Amniotic stem cell (primary cell): ENCODE measurements at places on chromosomes 6 and 20.

GRCh38 chr20:32539817-32540675, 45.1 kb downstream of the NOL4L start:
- DNase-seq = no peak

DNA sequence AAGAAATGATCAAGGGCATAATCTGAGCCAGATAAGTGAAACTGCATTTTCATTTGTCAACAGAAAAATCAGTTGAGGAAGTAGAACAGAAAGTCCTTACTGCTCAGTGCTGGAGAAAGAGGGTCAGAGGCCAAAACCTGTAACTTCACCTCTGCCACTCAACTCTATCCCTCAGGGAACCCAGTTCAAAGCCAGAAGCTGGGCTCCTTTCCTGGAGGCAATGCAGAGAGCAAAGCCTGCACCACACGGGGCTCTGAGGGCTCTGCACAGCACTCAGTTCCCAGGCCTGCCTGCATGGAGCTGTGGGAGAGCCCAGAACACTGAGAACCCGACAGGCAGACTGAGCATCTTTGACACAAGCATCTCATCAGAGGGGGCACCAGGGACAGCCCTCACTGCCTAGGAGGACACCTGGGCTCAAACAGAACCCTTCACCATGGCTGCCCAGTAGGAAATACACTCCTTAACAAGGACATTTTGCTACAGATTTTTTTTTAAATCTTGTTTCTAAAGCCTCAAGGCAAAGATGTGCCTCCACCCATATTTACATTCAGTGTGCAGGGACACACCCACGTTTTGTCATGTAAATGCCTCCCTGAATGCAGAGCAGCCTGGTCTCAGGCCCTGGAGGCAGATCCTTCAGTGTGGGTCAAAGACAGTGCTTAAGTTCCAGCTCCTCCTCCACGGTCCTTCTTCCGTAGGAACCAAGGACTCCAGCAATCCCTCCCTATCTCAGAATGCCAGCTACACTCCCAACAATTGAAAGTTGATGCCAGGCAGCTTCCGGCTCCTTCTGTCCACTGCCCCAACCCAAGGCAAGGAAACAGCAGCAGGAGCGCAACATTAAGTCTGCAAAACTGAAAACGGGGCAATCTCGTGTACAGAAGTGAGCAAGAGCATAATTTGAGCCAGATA, 6.6 kb downstream of the RNASET2 start:
- DNase-seq = no peak

DNA sequence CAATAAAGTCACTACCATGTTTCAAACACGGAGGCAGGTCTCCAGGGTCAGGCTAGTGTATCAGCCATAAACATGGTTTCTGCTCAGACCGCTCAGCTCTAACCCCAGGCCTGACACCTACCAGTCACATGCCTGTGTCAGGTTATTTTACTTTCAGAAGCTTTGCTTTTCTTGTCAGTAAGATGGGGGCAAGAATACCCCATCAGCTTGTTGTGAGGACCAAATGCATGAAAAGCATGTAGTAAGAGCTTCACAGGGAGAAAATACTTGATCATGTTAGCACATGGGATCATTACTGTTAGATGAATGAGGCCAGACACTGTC, 65.2 kb upstream of the PIM1 start:
- DNase-seq = no peak

GRCh38 chr20:9515214-9515585, 810 bp downstream of the LAMP5 start:
- DNase-seq = no peak

DNA sequence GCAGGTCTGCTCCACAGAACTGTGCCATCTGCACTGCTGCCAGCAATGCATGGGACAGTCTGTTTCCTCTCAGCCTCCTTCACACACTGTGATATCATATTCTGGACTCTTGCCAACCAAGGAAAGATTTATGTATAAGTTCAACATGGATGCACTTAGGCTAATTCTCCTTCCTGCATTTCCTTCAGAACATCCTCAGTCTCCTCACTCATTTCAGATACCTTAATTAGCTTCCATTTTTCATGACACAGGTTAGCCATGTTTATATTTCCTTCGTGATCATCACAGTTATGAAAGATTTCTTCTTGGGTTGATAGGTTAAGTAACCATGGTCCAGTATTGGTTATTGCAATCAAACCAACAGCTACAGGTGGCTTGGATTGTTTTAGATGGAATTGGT, 46.4 kb upstream of the DDR1 start:
- DNase-seq = no peak

DNA sequence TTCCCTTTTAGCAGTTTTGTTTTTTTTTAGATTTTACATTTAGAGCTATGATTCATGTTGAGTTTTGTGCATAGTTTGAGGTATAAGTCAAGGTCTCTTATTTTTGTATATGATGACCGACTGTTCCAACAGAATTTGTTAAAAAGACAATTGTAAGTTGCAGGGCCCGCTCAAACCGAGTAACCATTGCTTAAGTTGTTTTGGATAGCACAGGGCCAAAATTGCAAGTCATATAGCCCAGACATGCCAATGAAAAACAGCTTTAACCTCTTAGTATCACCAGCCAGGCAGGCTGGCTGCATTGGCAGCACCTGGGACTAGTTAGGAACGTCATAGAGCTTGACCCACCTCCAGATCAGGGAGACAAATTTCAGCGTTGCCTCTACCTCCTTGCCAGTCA, 47.3 kb downstream of the PFDN4 start:
- DNase-seq = no peak

DNA sequence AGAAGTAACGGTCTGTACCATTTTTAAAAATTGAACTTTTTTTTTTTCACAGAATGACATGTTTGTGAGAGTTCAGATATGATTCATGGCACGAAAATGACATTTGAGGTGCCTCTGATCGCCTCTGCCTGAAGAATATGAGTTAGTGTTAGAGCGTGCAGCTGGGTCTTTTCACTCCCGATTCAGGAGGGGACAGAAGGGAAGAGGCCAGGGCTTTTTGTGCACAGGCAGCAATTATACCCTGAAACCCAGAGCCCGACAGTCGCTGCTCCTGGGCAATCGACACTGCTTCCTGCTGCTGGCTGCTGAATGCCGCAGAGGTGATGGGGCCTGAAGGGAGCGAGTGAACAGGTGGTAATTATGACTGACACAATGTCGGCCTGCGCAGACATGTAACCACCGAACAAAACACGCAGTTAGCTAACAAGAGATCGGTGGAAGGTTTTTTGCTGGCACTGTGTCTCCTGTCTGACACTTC, 652.0 kb upstream of the NOX3 start:
- no peak for DNase-seq

GRCh38 chr20:55333798-55334197, 671.5 kb downstream of the CBLN4 start:
- DNase-seq = no peak
